ENCODE measurements at places on chromosomes 12 and 14.

DNA sequence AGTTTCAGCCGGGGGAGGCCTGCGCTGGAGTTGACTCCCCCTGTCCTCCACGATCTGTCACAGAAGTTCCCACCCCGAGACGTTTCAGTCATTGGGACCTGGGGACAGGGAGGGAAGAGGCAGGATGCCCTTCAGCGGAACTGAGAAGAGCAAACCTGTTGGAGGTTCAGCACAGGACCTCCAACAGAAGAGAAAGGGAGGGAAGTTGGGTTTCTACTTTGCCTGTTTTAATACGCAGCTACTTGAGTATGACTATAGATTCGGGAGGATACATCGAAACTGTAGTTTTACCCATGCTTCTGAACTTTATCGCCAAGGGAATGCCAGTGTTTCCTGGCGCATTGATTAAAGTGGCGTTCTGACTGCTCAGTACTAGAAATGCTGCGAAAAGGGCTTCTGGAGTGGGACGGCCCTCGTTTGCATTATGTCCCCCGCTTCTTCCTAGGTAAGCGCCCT is 2.3 kb upstream of the DUSP6 start:
- peak; percentile 16 for DNase-seq

GRCh38 chr14:60848066-60848465 is 113.5 kb downstream of the MNAT1 start:
- DNase-seq, result no peak

- no peak for DNase-seq
These were observed 35.1 kb upstream of the TBC1D15 start for GRCh38 chr12:71804505-71804904.

- no peak for DNase-seq
These were observed 272.5 kb upstream of the PRICKLE1 start for GRCh38 chr12:42862055-42862454.

DNA sequence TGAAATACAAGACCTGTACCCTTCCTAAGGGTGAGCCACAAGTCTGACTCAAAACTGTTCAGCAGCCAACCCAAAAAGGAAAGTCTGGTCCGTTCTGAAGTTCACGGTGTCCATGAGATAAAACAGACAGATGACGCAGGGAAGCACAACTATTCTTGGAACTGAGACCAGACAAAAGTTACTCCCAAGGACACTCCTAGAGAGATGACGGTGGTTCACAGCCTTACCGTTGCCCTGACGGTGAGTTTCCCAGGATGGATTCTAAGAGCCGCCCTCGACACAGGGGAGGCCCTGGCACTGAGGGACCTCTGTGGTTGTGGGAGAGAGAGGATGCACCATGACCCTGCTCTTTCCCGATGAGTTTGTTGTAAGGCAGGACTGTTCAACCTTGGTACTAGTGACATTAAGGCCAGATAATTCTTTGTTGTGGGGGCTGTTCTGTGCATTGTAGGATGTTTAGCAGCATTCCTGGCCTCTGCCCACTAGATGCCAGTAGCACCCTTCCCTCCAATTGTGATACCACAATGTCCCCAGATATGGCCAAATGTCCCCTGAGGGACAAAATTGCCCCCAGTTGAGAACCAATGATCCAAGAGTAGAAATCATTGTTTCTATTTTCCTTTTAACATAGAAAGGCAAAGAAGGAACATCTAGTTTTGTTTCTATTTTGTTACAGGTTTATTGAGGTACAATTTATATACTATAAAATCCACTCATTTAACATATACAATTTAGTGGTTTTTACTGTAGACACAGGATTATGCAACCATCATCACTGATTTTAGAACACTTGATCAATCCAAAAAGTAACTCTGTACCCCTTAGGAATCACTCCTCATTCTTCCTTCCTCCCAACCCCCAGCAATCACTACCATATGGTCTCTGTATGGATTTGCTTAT is 23.0 kb downstream of the OR10P1 start:
- DNase-seq, result no peak

DNA sequence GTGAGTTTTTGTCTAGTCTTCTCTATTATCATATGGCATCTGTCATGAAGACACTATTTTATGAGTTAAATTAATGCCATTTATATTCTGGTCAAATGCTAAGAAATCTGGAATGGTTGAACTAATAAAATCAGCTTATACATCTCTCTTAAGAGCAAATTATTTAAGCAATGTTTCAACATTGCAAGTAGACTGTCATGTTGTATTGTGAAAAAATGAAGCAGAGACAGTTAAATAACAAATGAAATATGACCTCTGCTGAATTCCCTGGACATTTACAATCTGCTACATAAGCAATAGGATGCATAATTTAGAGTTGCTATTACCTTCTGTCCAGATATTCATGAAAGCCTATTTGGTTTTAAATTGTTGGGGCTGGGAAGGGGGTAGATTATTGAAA is 30.6 kb downstream of the NAV3 start:
- DNase-seq, result no peak

DNA sequence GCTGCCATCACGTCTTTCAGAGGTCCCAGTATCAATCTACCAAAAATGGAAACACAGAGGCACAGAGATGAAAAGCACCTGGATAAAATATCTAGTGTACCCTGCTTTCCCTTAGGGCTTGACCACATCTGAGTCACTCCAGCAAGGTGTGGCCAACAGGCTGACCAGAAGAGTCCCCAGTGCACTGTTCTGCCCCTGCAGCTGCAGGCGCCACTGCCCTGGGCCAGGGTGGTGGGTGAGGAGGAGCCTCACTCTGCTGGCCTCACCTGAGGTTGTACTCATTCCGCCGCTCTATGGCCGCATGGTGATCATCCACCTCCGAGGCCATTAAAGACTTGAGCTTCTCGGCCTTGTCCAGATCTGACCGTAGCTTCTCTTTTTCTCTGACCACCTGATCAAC is 60.4 kb downstream of the NIN start:
- no peak for DNase-seq

- DNase-seq, result no peak
These were observed 113.7 kb downstream of the NCOR2 start for GRCh38 chr12:124453419-124454351.

GRCh38 chr14:75249251-75249957 is 29.2 kb upstream of the FOS start:
- DNase-seq, result peak; percentile 50

- DNase-seq, result peak; percentile 17
These were observed at the start of gene UNC119B for GRCh38 chr12:120710031-120710804. UNC119B (plus strand) TSS chr12:120710458; CDS start chr12:120710475, 17 bp downstream.

DNA sequence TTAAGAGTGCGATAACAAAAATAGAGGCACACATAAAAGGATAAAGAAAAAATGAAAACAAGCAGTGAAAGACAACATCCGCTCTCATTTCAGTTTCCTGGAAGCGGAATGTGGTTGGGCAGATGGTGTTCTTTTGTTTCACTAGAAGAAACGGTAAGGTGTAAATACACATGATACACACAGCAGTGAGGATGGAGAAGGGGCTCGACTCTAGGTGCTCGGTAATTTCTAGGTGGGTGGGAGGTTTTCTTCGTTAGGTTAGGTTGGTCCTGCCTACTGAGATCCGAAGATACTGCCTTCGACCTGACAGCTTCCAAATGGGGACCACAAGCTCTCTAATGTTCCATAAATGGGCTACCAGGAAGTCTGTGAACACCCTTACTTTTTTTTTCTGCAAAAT is 1082.5 kb downstream of the BCL11B start:
- no peak for DNase-seq

DNA sequence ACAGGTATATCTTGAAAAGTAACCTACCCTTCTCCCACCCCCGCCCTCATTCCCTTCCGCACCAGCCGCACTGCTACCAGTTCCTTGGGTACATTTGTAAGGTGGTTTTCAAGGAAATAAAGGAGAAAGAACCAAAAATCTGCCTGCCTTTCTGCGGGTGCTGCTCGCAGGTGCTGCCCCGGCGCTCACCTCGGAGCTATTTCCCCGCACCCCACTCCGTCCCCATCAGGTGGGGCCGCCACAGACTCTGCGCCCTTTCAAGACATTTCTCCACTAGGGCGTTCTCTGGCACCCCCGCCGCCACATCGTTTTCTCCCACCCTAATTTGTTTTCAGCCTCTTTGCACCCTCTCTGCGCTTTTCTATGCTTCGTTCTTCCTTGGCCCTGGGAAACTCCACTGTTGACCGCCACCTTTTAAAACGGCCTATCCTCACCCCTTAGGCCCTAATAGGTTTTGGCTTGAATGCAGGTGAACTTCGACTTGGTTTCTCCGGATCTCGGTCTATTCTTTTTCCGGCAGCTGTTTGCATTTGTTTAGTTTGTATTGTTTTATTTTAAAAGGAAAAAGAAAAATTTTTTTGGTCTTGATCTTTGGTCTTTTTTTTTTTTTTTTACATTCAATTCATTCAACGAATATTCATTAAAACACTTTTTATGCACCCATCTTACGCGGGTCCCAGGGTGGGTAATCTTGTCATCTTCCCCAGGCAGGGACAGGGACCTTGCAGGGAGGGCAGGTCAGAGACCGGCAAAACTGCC is 3.0 kb downstream of the VSX2 start:
- no peak for DNase-seq

- no peak for DNase-seq
These were observed 243.4 kb upstream of the PELI2 start for GRCh38 chr14:55874785-55875184.

Data from NCI-H1092 treated with DMSO at 0.1 percent for 48 hours (cell line).